Stimulated activated CD8-positive, alpha-beta memory T cell treated with anti-CD3 and anti-CD28 coated beads, Interleukin-4, amount 100 ng/mL, for 1 hour (primary cell): ENCODE measurements at places on chromosomes 2 and 18.

DNA sequence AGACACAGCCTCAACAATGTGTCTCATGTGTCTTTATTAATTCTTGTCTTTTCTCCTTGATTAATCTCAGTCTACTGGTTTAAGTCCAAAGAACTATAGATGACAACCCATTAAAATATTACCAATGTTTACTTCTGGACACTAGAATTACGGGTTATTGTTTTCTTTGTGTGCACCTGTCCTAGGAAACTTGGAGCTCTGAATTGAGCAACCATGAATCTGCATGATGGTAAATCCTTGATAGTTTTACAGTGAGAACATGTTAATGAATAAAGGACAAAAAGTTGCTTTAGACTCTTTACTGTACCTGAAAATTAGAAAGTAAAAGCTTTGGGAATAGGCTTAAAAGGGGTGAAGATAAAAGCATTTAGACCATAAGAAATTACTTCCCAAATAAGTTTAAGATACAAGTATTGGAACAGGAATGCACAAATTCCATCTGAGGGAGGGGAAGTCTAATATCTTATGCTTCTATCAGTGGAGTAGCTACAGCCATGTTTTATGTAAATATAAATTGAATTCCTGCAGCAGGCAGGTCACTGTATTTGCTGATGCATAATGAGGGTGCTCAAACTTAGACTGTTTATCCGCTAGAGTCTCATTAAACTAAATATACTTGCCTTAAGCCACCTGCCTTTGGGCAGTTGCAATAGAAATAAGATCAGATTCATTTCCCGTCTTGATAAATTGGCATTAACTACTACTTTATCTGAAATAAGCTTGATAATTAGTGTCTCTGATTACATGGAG lies 603.7 kb upstream of the GCFC2 start:
- DNase-seq, result no peak

- DNase-seq, result no peak
These were observed 105.4 kb downstream of the CPO start for GRCh38 chr2:207044379-207045362.

DNA sequence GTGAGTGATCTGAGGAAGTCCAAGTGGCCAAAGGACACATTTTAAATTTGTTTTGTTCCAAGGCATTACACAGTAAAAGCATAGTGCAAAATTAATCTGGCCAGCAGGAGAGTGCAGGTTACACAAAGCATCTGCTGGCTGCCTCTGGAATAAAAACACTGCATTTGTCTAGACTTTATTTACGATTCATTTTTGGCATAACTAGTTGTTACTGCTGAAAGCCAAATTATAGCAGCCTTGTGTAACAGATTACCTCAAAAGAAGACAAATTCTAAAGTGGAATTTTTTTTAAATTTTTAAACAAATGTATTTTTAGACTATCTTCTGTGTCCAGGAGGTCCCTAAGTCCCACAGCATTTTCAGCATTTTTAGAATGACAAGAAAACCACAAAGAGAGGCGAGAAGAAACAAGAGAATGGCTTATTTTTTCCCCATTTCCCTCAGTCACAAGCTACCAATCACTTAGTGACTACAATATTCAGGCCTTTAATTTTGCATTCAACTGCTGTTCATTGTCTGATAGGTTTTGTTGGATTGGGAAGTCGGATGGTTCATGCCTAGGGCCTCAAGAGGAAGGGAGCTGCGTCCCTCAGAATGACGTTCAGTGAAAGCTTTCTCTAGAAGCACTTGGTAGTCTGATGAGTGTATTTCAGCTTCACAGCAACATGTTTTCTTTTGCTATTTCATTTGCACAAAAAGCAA lies 46.0 kb downstream of the TMEFF2 start:
- DNase-seq, result no peak

- no peak for DNase-seq
These were observed 65.2 kb upstream of the ST8SIA5 start for GRCh38 chr18:46821856-46822711.

DNA sequence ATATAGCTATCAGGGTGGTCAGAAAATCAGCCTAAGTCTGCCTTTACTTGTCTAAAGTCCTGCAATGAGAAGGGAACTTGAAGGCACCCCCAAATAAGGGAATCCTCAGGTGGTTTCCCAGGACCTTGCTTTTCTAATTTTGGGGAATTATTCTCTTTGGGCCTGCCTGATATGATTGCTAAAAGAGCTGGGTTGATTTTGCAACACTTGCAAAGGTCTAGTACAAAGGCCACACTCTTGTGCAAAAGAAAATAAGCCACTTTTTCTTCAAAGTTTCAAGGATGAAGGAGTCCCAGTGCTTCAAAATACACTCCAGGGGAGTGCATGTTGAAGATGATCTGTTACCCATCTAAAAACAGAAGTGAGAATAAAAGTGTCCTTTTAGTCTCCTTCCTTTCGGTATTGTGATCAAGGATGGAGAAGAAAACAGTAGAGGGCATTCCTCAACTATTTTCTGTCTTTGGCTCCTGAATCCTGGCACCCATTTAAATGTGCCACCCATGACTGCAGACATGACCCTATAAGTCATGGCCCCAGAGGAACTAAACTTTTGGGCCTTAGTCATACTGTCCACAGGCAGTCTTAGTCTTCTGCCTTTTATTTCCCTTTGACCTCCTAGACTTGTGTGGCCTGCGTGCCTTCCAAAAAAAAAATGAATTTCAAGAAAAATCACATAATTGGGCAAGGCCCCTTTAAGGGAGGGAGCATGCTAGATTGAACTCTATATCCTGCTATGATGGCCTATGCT lies 5.1 kb downstream of the SULT1C3 start:
- no peak for DNase-seq

DNA sequence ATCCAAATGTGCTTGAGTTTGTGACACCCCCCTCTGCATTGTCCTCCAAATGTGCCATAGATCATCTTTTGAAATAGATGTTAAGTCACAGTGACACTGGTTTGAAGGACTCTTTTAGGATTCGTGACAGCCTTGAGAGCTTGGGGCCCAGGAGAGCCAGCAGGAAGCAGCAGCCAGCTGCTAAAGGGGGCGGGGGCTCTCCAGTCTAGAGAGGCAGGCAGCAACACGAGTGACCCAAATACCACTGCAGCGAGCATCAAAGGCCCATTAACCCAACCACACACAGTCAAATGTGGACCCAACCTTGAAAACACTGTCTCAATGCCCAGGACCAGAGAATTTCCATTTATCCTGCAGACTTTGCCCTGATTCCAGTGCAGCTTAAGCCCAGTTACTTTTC lies 75.6 kb downstream of the ZBTB7C start:
- no peak for DNase-seq

GRCh38 chr2:47655563-47655880 lies 127.4 kb upstream of the MSH6 start:
- DNase-seq, result no peak

DNA sequence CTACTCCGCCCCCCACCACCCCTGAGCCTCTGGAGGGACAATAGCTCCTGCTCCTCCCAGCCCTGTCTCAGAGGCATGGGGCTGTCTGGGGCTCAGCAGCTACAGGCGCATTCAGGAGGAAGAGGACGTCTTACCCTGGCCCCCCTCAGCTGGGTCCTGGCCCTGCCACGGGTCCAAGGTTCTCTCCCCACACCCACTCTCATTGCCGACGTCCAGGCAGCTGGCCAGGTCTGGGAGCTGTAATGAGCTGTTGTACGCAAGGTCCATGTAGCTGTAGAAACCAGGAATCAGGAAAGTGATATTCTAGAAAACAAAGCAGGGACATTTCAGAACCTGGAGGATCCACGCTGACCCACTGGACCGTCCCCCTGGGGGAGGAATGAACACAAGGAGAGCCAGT lies 13.5 kb downstream of the PASK start:
- DNase-seq, result no peak

- no peak for DNase-seq
These were observed 314.4 kb upstream of the CDH7 start for GRCh38 chr18:65436430-65436829.

DNA sequence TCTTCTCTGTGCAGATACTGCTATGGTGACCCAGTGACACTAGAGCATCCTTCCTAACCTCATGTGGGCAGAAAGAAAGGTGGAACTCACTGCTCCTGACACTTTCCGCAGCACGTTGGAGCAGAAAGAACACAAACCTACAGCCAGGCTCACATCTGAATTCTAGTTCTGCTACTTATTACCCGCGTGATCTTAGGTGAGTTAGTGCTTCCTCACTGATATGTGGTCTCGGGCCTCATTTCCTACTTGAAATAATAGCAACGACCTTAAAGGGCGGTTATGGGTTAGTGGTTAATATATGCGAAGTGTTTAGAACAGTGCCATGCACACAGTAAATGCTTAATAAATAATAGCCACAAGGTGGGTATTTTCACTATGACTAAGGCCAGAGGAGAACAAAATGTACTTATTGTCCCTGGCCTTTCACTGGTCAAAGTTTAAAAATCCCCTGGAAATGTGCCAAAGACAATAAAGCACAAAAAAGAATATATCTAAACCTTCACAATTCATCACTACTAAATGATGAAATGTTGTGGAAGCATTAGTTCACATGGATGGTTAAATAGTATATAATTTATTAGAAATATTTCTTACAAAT lies 66.6 kb downstream of the MYOM1 start:
- no peak for DNase-seq

GRCh38 chr2:203997980-203998809 lies 61.6 kb downstream of the ICOS start:
- no peak for DNase-seq

- no peak for DNase-seq
These were observed 201.3 kb upstream of the NT5C1B start for GRCh38 chr2:18790509-18791171.

GRCh38 chr2:110113961-110114591 lies 1.5 kb downstream of the MALL start:
- DNase-seq, result no peak

DNA sequence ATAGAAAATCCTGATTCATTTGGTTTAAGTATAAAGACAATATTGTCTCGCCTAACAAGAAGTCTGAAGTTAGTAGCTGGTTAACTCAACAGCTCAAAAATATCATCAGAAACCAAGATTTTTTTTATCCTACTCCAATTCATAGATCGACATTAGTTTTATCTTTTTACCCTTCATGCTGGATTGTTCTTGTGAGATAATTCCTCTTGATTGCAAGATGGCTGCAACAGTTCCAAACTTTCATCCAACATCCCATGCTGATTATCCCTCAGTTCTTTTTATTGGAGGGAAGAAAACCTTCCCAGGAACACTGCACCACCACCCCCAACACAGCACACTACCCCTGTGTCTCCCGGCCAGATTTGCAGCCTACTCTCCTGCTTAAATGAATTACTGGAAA lies 370.2 kb upstream of the RAB6C start:
- no peak for DNase-seq

- DNase-seq, result peak; percentile 58
These were observed 1.5 kb upstream of the EPHA4 start for GRCh38 chr2:221573430-221574230.

- DNase-seq, result no peak
These were observed 213.3 kb downstream of the TCF4 start for GRCh38 chr18:55374741-55375140.

DNA sequence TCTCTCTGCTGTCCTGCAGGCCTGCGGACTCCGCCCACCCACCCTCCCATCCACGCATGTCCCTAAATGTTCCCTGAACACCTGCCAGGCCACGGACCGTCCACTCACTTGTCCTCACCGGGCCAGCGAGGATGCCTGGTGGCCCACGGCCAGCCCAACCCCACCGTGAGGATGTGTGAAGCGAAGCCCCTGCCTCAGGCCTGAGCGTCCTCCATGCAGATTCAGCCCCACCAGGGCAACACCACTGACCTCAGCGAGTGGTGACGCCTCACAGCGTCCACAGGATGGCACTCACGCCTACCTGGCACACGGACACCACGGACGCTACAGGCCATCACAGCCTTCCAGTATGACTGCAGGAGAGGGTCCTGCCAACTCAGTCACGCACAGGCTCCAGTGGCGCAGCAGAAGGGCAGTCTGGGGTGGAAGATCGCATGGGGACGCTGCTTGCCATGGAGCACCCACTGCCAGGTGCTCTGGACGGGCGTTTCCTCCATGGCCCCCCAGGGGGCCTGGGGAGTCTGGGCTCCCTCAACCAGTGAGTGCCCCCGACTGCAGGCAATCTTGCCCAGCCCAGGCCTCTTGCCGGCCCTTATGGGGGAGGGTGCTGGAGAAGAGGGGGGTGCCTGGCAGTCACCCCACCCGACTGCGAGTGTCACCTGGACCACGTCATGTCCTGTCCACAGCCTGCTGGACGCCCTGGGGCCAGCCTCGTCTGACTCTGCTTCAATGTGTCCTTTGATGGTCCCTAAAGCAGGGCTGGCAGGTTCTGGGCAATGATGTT lies 25.4 kb downstream of the HDAC4 start:
- DNase-seq, result no peak

DNA sequence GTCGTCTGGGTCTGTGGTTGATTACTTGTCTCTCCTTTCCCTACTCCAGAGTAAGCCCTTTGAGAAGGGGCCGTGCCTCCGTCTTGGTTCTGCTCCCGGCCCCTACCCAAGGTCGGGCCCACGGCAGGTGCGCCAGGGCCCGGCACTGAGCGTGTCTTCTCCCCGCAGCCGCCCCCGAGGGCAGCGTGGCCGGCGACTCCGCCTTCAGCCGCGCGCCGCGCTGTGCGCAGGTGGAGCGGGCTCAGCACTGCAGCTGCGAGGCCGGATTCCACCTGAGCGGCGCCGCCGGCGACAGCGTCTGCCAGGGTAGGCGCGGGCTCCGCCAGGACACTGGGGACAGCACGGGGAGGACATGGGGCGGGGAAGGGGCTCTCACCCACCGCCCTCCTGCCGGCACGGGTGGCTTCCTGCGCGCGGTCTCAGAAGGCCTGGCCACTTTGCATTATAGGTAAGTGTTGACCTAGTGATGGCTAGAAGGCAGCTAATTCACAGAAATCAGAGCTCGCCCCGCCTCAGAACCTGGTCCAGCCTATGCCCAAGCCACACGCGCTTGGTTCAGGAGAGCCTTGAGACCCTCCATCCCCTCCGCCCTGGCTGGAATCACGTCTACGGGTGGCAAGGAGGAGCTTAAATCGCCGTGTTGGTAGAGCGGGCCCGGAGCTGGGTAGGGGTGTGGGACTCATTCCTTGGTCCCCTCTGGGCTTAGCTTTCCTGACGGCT lies 43.5 kb downstream of the FBLN7 start:
- no peak for DNase-seq

DNA sequence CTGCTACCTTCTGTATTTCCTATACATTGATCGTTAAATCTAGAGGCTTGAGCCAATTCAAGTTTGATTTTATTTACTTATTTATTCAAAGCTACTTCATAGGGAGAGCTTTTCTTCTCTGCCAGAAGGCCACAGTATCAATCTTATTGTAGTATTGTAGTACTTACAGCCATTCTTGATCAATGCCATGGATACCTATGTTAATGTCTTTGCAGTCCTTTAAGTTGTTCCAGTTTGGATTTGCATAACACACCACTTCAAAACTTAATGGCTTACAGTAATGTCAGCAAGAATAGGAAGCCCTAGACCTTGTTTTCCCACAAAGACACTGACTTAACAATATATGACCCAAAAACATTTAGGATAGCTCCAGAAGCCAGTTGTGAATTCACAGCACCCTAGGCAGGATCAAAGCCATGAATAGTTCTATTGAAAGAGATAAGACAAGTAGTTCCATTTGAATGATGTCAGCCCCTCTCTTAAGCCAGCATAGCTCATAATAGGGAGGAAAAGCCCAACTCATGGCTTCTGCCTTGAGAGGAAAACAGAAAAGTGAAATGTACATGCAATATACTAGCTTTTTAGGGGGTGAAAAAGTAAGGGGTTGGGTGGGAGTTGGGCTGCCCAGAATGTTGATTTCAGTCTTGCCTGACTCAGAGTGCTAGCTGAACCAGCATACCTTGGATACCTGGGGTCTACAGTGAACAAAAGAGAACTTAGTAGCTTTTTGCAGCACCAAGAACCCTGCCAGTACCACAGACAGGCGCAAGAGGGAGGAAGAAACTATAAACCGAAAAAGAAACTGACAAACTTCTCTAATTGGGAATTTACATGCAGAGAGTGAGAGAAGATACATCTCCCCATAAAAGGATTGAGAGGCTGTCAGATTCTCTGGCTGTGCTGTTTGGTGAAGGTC lies 101.4 kb downstream of the CAMKMT start:
- DNase-seq, result no peak
